Inflammatory macrophage treated with lipopolysaccharide for 1 hour (primary cell): ENCODE measurements at places on chromosomes 7 and 10.

DNA sequence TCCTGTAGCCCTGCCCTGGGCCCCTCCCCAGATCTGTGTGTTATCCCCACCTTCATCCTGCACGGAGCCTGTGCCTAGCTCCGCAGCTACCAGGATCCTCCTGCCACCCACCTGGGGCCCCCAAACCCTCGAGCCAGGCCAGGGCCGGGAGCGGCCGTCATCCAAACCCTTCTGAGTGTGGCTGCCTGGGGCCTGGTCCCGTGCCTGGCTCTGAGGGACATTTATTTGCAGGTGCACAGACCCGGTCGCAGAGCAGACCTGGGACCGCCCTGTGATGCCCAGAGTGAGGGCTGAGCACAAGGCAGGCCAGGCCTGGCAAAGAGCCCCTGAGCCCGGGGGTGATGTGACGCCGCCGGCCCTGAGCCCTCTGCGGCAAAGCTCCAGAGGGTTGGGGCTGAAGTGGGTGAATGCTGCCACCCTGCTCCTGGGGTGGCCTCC is 27.4 kb upstream of the INPP5A start:
- no peak for DNase-seq

DNA sequence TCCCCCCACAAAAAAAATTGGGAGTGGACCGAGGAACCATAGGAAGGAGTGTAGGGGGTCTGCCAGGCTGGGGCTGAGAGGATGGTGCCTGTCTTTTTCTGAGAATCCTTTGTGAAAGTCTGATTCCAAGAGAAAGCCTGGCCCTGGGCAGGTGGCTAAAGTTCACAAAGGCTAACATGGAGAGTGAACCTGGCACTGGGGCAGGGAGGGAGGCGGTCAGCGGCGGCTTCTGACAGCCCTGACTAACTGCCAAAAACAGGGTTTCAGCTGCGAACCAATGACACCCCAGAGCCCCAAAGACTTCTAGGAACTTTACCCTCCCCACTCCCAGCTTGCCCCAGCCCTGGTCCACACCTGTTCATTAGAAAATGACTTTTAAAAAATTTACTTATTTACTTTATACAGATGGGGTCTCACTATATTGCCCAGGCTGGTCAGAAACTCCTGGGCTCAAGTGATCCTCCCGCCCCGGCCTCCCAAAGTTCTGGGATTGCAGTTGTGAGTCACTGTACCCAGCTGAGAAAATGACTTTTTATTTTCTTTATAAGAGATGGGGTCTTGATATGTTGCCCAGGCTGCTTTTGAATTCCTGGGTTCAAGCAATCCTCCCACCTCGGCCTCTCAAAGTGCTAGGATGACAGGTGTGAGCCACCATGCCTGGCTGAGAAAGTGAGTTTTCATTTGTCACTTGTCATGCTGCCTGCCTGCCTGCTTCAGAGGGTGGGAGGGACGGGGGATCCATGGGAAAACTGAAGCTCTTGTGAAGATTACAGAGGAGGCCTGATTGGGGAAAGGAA is 61.0 kb upstream of the DUSP5 start:
- DNase-seq, result no peak

DNA sequence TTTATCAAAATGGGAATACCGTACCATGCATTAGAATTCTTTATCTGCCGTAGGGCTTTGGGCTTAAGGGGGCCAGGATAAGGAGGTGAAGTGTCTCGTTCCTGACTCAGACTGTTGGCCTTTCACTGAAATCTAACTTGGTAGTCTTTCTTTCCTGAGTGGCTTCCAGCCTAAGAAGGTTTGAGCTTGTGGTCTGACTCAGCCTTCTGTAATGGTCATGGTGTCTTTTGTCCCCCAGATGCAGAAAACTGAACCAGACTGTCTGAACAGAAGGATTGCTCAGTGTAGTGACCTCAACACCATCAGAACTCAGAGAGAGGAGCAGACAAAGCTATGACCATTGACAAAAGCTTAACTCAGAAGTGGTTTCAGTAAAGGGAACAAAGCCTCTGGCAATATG is 39.5 kb downstream of the WNT2 start:
- no peak for DNase-seq

GRCh38 chr10:76973091-76974016 is 664.3 kb downstream of the KCNMA1 start:
- no peak for DNase-seq

DNA sequence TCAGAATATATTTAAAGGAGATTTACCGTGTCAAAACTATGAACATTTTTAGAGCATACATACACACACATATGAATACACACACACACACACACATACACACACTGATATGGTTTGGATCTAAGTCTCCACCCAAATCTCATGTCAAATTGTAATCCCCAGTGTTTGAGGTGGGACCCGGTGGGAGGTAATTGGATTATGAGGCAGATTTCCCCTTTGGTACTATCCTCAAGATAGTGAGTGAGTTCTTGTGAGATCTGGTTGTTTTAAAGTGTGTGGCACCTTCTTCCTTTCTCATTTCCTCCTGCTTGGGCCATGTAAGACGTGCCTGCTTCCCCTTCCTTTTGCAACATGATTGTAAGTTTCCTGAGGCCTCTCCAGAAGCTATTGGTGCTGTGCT is 515.0 kb upstream of the ZMIZ1 start:
- no peak for DNase-seq
